HL-60 (cell line): ENCODE measurements at places on chromosomes 12 and 14.

- DNase-seq = peak; percentile 57
Observed at GRCh38 chr12:43835656-43836474, at the start of gene TMEM117. TMEM117 (plus strand) TSS chr12:43836081.

- DNase-seq = no peak
Observed at GRCh38 chr12:47894652-47895051, 10.1 kb downstream of the VDR start.

GRCh38 chr12:55931780-55932550, 1.0 kb downstream of the DGKA start:
- no peak for DNase-seq

- DNase-seq = no peak
Observed at GRCh38 chr12:7583471-7583870, 79.9 kb upstream of the CD163 start.

GRCh38 chr12:89245090-89245489, 107.2 kb downstream of the DUSP6 start:
- peak; percentile 89 for DNase-seq

- DNase-seq = no peak
Observed at GRCh38 chr14:100187247-100187833, 27.9 kb upstream of the DEGS2 start.

- no peak for DNase-seq
Observed at GRCh38 chr12:570921-571794, 92.1 kb downstream of the NINJ2 start.

DNA sequence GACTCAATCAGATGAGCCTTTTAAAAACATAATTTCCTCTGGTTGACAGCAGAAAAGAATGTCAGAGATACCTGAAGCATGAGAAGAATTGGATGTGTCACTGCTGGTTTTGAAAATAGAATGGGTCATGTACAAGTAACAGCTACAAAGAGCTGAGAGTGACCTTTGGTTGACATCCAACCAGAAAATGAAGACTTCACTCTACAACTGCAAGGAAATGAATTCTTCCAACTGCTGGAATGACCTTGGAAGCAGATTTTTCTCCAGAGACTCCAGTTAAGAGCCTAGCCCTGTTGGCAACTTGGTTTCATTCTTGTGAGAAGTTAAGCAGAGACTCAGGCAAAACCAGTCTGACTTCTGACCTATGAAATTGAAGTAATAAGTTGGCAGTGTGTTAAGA, 505.9 kb downstream of the SLC16A7 start:
- no peak for DNase-seq

- no peak for DNase-seq
Observed at GRCh38 chr12:1838205-1838993, 18.0 kb downstream of the LRTM2 start.

- DNase-seq = no peak
Observed at GRCh38 chr14:76760331-76761135, 735 bp upstream of the VASH1 start.

DNA sequence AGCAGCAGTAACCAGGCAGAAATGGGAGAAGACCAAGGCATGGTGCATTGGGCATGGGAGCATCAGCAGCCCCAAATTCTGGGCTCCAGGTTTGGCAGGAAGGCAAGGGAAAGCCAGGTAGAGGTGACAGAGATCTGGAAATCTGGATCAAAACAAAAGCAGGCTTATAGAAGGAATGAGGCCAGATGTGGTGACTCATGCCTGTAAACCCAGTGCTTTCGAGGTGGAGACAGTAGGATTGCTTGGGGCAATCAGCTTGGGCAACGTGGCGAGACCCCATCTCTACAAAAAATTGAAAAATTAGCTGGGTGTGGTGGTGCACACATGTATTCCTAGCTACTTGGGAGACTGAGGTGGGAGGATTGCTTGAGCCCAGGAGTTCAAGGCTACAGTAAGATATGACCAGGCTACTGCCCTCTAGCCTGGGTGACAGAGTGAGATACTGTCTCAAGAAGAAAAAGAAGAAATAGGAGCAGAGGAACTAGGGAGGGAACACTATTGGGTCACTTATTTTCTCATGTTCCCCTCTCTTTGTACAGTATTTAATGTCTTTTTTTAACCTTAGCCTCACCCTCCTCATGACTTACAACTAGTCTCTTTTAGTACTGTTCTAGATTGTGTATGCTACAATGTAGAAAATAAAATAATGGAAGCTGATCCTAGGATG, 25.1 kb downstream of the SLC4A8 start:
- no peak for DNase-seq

DNA sequence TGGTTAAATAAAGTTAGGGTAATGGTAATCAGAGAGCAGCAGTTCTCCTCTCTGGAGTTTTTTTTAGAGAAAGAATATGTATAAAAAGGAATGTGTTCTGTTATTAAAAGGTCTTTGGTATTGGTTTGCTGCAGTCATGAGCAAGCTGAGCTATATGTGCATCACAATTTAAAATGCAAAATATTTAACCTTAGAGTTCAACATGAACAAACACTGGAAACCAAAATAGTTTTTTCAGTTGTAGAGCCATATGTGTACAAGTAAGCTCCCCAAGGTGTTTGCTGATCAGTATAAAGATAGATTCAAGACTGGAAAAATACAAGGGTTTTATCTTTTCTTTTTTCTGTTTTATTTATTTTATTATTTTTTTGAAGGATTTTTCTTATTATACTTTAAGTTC, 245.0 kb downstream of the NUBPL start:
- no peak for DNase-seq

DNA sequence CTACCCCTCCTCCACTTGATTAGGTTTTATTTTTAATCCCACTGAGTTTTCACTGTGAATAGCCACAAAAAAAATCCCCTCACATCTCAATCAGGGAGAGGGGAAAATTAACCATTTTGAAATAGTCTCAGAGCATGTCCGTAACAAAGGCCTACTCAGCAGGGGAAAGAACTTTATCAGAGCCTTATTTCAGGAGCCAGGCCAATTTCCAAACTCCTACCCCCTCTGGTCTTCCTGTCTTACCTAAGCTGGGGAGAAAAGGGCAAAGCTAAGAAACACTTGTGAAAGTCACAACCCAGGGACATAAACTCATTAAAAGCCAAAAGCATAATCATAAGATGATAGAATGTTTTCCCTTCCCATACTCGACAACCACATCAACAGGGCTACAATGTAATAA, 260.3 kb upstream of the DIO3 start:
- no peak for DNase-seq

GRCh38 chr14:22813145-22813544, 2.1 kb downstream of the SLC7A7 start:
- DNase-seq = no peak

GRCh38 chr14:71591929-71592328, 340.3 kb upstream of the RGS6 start:
- DNase-seq = peak; percentile 1

DNA sequence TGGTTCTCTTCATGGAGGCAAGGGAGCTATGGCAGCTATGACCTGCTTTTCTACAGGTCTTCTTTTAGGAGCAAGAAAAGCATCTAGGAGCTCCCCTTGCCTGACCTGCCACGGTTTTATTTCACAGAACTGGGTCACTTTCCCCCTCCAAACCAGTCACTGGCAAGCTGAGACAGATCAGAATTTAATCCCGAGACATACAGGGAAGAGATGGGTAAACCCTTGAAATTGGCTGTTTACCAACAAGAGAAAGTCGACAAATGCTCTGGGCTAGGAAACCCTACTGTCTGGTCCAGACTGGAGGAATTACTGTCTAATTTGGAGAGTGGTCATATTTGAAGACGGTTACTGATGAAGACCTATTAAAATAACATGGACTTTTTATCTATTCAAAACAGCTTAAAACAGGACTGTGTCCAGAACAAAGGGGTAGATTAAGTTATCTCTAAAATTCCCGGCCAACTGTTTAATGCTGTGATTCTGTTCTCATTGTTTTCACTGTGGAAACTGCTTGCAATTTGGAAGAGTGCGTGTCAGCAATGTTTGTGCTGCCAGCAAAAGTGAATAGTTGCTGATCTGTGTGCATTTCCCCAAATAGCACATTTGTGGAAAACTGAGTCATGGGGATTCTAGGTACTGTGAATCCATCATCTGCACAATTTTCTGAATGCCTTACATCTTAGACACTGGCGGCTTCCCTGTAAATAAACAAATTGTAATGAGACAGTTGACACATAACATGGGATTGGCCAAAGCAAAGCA, 73.4 kb upstream of the EEA1 start:
- DNase-seq = no peak

- DNase-seq = no peak
Observed at GRCh38 chr12:52059582-52060497, 8.6 kb downstream of the NR4A1 start.

GRCh38 chr14:74973905-74974363, 18.5 kb upstream of the PGF start:
- no peak for DNase-seq

GRCh38 chr12:76508128-76508980, 51.2 kb downstream of the OSBPL8 start:
- DNase-seq = no peak

DNA sequence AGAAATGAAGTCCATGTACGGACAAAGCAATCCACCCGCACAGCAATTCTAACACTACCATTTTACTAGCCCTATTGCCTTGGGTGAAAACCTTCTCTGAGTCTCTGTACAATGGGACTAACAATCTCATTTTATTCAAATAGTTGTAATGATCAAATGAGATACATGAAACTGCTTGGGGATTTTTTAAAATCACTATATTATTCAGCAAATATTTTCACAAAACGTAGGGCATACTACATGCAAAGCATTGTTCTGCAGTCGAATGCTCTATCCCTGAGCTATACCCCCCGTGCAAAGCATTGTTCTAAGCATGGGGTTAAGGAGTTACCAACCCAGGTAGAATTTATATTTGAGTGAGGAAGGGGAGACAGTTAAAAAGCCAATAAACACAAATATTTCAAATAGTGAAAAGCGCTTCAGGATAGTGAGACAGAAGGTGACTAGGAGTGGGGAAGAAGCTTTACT, 554 bp upstream of the ATF7 start:
- no peak for DNase-seq

DNA sequence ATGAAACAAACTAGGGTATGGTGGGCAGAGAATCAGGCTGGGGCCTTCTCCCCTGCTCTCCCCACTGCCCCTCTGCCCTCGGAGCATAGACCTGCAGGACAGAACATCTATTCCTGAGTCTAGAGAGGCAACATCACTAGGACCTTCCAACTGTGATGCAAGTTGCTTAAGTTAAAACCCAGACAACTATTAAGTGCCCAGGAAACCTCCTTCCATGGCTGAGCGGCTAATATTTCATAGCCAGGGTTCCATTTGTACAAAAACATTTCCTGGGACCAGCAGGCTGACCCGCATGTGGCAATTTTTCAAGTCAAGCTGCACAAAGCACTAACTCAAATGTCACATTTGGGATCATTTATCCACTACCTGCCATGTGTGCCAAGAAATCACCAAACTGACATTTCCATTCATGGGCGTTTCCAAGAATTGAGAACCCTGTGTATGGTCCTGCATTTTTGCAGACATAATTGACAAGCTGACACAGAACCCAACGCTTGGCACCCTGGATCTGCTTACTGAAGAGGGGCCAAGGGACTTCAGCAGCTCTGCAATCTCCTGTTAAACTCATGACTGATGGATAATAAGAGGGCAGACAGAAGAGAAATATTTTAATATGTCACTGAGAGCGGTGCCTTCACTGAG, 32.7 kb downstream of the NT5DC3 start:
- no peak for DNase-seq

DNA sequence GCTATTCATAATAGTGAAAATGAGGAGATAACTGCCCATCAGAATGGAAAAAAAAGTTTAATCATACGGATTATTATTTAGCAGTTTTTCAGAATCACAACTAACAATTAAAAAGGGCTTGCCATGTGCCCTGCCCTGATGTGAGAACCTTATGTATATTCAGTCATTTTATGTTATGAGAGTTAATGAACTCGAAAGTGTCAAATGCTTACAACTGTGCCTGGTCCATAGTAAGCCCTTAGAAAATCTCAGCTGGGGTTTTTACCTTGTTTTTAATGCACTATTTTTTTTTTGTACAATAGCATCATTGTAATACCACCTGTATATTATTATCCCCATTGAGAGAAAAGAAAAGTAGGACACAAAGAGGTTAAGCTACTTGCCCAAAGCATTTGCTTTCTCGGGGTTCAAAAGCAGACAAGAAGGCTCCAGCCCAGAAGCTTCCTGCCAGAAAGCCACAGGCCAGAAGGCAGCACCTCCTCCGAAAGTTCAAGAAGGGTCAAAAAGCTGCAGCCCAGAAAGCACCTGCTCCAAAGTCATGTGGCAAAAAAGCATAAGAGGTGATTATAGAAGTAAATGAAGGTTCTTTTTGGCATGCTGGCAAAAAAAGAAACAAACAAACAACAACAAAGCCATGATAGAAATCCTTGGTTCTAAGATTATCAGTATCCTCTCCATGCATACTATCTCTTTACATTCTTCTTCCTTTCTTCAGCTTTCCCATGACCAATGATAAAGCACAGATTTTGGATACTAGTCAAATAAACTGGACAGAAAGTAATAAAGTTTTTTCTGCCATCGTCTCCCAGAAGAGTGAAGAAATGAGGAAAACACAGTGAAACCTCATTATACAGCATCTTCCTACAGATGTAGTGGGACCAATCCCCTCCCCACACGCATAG, 59.1 kb upstream of the NAP1L1 start:
- peak; percentile 25 for DNase-seq

DNA sequence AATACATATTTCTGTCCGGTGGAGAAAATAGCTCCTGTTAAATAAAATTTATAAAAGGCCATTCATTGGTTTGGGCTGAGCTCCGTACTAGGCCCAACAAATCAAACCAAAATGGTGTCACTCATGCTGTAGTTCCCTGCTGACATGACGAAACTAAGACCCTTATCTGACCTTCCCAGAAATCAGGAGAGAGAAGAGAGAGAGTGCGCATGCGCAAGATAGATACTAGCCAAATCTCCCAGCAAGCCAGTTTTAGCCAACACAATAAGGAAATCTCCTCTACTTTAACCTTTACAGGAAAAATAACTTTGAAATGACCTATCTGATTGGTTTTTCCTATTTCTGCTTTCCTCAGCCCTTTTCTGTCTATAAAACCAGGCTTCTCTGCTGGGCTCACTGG, 152.7 kb upstream of the RMST start:
- no peak for DNase-seq
